Cardiac septum (tissue), 1 donor: ENCODE measurements at places on chromosomes 4 and X.

DNA sequence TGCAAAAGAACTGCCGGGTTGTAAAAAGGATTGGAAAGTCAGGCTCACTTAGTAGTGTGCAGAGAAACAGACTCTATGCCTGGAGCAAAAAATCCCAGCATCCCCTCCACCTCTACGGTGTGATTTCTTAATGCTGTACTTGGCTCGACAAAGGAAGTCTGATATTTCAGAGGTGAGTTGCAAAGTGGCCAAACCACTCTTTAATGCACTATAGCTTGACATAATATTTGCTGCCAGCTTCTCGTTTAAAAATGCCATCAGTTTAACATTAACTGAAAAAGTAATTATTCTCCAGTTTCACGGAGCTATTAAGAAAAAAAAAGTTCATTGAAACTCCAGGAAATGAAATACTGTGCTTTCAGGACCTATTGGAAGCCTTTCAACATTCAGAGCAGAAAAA is 448.3 kb upstream of the ZFP42 start:
- DNase-seq: no peak

- DNase-seq: no peak
Measured at GRCh38 chr4:88511236-88511635, 12.3 kb downstream of the PYURF start.

- DNase-seq: no peak
Measured at GRCh38 chrX:139889760-139890159, 43.1 kb downstream of the ATP11C start.

DNA sequence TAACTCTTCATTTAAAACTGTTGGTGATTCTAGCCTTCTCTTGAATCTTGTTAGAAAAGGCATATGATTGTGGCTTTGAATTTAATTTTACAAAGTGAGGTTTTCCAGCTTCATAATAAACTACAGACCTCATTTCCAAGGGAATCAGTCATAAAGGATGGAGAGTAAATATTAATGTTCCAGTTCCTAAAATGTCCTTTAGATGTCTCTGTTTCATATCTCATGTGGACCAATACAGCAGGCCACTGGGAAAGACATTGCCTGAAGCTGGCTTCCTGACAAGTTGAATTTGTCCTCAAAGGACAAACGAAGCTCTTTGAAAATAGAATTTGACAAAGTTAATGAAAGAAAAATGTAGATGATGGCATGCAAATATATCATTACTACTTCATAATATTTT is 125.4 kb downstream of the ZNF330 start:
- no peak for DNase-seq

DNA sequence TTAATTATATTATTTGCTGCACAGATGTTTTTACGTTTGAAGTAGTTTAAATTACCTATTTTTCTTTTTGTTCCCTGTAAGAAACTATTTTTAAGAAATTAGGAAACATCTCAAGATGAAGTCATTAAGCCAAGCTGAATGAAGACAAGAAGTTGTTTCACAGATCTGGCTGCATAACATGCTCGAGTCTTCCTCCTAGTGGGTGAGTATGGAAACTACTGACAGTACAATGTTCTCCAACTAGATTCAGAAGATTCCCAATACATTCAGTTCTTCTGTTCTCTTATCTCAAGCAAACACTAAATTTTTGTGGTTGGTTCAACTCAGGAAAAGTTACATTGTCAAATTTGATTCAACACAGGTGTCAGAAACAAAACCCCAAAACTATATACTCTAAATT is 256.8 kb upstream of the VCX start:
- DNase-seq: no peak

- DNase-seq: no peak
Measured at GRCh38 chrX:84760560-84760959, 243.1 kb upstream of the APOOL start.

- DNase-seq: no peak
Measured at GRCh38 chr4:147174591-147174990, 228.9 kb upstream of the TTC29 start.
